ENCODE measurements at places on chromosomes 2 and 18.

DNA sequence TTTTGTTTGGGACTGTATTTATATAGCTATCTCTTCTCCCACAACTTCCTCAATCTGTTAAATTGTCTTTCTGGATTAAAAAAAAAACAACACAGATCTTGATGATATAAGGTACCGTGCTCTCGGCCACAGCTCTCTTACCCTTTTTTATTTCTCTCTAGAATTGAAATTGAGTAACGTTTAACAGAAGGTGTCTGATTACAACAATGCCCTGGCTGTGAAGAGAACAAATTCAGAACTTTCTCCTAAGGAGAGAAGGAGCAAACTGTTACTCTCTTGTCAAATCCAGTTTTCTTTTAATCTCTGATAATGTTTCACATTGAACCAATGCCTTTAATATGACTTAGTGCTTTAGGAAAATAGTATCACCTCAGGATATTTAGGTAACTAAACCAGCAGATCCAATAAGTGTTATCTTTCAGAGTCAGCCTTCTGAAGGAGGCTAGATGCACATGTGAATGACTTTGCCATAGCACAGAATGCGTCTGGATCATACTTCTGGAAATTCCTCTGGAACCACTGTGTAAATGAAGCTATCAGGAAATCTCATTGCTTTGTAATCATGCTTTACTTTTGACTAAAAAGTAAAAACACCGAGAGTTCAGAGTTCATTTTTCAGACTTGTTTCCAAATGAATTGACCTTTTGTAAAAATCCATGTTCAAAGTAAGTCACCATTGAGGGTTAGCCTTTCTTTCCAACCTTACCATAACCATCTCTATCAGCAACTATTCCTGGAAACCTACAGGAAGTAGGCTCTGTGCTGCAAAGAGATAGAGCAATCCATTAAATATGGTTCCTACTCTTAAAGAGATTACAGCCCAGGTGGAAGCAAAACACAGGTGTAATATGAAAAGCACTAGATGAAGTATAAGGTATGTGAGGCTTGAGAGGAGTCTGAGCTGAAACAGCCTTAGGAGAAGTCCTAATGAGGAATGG lies 147.0 kb upstream of the OSR1 start:
- no peak for DNase-seq

- DNase-seq = no peak
Observed at GRCh38 chr2:183063083-183063482, 15.5 kb upstream of the DUSP19 start.

DNA sequence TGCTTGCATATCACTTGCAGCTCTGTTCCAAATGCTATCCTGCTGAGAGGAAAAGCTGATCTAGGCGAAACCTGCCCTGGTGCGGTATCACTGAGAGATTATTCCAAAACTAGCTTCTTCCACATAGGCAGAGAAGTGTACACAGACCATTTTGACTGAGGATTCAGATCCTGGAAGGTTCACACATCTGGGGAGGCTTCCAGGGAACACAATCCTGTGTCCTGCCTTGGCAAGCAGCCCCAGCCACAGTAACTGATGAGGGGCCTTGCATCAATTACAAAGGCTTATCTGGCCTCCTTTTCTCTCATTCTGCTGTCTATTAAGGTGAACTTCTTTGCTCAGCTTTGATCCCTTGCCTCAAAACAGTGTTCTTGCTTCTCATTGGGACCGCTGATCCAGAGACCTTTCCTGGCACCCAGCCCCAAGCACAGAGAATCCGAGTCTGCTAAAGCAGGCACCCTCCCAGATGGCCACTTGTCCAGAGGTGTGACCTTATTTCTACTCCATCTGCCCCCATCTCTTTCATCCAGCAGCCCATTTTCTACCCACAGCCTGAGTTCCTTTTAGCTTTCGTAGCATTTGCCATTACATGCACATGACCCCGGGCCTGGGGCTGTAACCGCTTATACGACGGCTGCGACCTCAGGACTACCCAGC lies 52.3 kb upstream of the ZFP36L2 start:
- DNase-seq = no peak

DNA sequence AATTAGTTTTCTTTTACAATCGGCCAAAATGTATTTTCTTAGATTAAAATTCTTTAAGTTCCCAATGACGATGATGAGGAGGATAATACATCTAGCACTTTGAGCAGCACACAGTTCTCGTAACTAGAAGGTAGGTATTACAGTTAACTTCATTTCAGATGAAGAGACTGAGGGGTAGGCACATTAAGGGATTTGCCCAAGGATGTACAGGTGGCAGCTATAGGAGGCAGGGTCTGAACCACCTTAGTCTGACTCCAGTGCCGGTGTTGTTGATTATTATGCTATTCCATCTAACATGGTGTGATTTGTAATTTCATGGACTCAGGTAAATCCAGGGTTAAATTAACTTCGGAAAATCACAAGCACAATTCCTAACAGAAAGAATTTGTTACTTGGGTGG lies 1.1 kb downstream of the CD28 start:
- DNase-seq = no peak

- DNase-seq = peak; percentile 71
Observed at GRCh38 chr2:215505044-215505786, 69.3 kb upstream of the FN1 start.

DNA sequence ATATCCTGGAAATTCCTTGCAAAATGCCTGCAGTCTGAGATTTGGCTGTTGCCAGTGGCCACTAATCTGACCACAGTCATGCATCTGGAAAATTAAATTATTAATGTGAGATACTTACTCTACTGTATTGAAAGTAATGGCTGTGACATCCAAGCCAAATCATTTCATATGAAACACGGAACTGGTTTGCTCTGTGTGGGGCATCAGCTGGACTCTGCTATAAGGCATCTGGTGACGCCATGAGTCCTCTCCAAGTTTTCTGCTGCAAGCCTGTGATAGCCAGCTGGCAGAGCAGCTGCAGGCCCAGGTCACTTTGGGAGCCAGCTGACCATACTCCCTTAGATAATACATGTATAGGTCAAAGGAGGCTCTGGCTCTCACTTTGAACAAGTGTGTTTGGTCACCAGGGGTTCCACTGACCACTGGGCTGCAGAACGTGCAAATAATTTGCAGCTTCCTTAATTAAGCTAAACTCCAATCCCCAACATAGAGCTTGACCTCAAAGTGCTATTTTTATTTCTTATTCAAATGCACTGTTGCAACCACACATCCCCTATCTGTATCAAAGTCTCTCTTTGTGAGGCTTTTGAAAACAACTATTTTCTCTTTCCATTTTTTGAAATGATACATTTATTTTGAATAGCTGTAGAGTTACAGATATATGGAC lies 152.9 kb downstream of the NCKAP5 start:
- DNase-seq = no peak

DNA sequence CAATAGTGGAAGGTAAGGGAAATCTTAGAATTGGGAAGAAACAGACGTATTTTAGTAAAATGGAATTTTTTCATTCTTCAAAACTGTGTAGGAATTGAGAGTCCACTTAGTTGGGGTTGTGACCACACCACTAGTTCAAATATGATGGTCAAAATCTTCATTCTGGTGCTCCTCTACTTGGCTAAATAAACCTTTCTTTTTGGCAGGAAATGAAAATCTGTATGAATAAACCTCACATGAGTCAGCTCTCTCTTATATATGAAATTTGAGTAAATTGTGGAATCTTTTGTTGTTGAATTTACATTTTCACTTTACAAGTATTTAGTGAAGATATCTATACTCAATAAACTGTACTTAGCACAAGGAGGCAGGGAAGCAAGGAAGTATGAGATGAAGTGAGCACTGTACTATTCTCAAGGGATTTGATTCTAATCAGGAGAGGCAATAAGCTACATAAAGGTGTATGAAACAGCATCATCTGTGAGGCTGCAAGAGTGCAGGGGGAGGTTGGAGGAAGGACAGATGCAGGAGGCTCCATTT lies 20.5 kb downstream of the IL18R1 start:
- no peak for DNase-seq

- no peak for DNase-seq
Observed at GRCh38 chr2:94994914-94995552, 30.5 kb upstream of the MAL start.

GRCh38 chr2:120819720-120820210 lies 84.1 kb downstream of the GLI2 start:
- no peak for DNase-seq

- no peak for DNase-seq
Observed at GRCh38 chr2:72951303-72952095, 34.2 kb downstream of the EMX1 start.

DNA sequence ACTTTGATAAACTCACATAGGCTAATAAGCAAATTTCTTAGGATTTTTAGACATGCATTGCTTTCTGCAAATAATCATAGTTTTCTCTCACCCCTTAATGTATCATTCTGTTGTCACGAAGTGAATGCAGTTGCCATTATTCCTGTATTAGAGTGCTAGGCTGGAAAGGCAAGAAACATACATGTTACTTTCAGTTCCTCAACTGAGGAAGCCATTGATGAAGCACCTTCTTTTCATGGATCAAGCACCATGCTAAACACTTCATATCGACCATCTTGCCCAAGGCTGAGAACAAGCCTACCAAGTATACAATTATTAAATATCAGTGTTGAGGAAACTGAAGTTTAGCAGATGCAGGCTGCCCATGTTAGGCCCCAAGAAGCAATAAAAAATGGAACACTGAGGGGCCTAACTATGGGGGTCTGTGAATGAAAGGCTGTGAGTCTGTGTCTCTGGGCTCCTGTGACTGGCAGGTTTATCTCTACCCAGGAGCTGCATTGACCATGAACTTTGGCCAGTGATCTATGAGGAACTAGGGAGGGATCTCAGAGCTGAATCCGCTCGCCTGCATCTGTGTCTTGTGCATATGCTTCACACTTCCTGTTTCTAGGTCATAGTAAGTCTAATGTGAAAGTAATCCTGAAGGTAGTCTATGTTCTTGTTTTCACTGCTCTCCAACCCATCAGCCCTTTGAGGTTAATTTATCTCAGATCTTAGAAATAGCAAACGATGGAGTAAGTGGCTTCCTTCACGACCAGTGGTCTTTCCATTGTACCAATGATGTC lies 16.0 kb upstream of the TSPYL6 start:
- DNase-seq = peak; percentile 90

GRCh38 chr2:52294628-52295027 lies 1262.7 kb upstream of the NRXN1 start:
- DNase-seq = no peak

- no peak for DNase-seq
Observed at GRCh38 chr2:166439078-166439477, 55.0 kb downstream of the SCN7A start.

- no peak for DNase-seq
Observed at GRCh38 chr18:63829886-63830285, 54.7 kb downstream of the SERPINB7 start.

GRCh38 chr2:239223310-239224198 lies 177.3 kb downstream of the HDAC4 start:
- peak; percentile 46 for DNase-seq

DNA sequence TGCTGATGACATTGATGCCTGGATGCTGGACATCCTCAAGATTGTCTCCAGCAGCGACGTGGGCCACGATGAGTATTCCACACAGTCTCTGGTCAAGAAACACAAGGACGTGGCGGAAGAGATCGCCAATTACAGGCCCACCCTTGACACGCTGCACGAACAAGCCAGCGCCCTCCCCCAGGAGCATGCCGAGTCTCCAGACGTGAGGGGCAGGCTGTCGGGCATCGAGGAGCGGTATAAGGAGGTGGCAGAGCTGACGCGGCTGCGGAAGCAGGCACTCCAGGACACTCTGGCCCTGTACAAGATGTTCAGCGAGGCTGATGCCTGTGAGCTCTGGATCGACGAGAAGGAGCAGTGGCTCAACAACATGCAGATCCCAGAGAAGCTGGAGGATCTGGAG lies 94.1 kb upstream of the EML6 start:
- no peak for DNase-seq

DNA sequence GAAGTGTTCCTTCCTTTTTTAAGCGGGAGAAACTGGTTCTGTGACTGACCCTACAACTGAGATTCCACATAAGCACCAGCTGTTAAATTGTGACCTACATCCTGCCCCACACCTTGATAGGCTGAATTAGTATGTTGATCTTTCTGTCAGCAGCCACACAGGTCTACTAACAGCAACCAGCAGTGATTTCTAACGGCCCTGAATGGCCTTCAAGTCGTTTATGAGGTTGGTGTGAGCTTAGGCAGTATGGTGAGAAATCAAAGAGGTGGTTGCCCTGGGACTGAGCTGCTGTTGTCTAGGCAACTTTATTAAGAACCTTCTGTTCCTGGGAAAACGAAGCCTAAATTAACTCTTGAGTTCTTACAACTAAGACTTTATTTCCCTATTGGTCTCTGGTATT lies 197.2 kb upstream of the FSHR start:
- DNase-seq = no peak

GRCh38 chr2:237198164-237198855 lies 112.6 kb downstream of the COPS8 start:
- DNase-seq = no peak

DNA sequence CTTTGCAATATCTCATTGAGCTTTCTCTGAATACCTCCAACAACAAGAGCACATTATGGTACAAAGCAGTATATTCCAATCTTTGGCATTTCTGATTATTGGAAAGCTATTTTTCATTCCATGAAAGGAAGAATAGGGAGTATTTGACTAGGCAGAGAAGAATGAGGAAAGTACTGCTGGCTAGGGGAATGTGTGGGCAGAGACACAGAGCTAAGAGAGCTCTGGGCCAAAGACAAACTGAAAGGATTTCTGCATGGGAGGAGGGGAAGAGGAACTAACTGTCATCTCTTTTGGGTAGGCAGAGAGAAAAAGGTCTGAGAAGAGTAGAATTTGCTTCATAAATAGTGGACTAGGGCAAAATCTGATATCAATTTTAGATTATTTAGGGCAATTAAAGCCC lies 150.8 kb downstream of the CCDC85A start:
- no peak for DNase-seq

DNA sequence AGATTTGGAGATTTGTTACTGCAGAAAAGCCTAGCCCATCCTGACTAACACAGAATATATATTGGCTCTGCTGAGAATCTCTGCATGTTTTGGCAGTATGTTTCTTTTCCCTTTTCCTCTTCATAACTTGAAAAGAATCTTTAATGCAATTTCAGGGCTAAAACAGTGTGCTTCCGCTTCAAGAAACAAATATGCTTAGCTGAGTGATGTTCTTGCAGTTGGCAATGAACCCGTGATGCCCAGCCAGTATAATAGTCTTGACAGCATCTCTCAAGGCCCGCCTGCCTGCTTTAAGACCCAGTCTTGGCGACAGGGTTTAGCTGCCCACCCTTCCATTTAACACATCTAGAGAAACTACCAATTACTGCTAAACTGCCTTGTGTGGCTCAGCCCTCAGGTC lies 184.5 kb downstream of the INO80D start:
- DNase-seq = no peak

GRCh38 chr2:174888646-174889271 lies 116.4 kb downstream of the CHN1 start:
- no peak for DNase-seq

GRCh38 chr2:170493426-170494097 lies 221.6 kb upstream of the SP5 start:
- no peak for DNase-seq

GRCh38 chr2:189534854-189535832 lies 45.4 kb downstream of the SLC40A1 start:
- DNase-seq = peak; percentile 25

- no peak for DNase-seq
Observed at GRCh38 chr18:40046596-40046995, 1908.4 kb upstream of the PIK3C3 start.

GRCh38 chr2:179749210-179749609 lies 112.2 kb downstream of the ZNF385B start:
- DNase-seq = no peak

Measured in MV-4-11 (cell line).